Hair follicular keratinocyte (primary cell): ENCODE measurements at places on chromosomes 12 and 14. TPM values are rescaled to one million over a fixed set of nuclear protein-coding genes. Genes with fewer than 3 reads are reported as not detected.

The MIP gene
- not detected in 2 replicates for total RNA-seq

The LUM gene
- 0.55 and 7.5 TPM in 2 replicates for total RNA-seq

The CFAP54 gene
- total RNA-seq, result 0.08 and 0.57 TPM in 2 replicates

The AICDA gene
- total RNA-seq, result not detected in 2 replicates

The B4GALNT3 gene
- 10.5 and 14.4 TPM in 2 replicates for total RNA-seq

The HHIPL1 gene
- 0.23 and 1.6 TPM in 2 replicates for total RNA-seq

The CDKN1B gene
- total RNA-seq, result 15.1 and 17.7 TPM in 2 replicates

The LAG3 gene
- total RNA-seq, result 0.08 TPM in 1 of 2 replicates, not detected in the other

The TMEM63C gene
- total RNA-seq, result 0.08 and 1.9 TPM in 2 replicates

The ITPK1 gene
- 58.5 and 75.2 TPM in 2 replicates for total RNA-seq

The AMDHD1 gene
- total RNA-seq, result 0.39 and 0.46 TPM in 2 replicates

The CLEC9A gene
- total RNA-seq, result not detected in 2 replicates

The PYGL gene
- 265 and 315 TPM in 2 replicates for total RNA-seq

The GZMB gene
- not detected in 2 replicates for total RNA-seq
